Mucosa of descending colon (tissue), 3 donors: ENCODE measurements at places on chromosomes 1 and 21. TPM values are rescaled to one million over a fixed set of nuclear protein-coding genes. Genes with fewer than 3 reads are reported as not detected.

NFYC gene
- 76.4 TPM for total RNA-seq

NHLH1 gene
- 0.16 TPM for total RNA-seq

ESPN gene
- total RNA-seq, result 65.7 TPM

NTNG1 gene
- 2.5 TPM for total RNA-seq

KIF26B gene
- 0.14 TPM for total RNA-seq

UBASH3A gene
- total RNA-seq, result 1.8 TPM

KCNE1 gene
- total RNA-seq, result 0.32 TPM

ANKRD35 gene
- total RNA-seq, result 5.6 TPM

KCNE2 gene
- 0.84 TPM for total RNA-seq
